Stimulated activated CD4-positive, alpha-beta T cell treated with anti-CD3 and anti-CD28 coated beads, Interleukin-2, amount 100 ng/mL, for 24 hours (primary cell): ENCODE measurements at places on chromosomes 7 and 10.

GRCh38 chr10:129790715-129791446, 173.2 kb downstream of the EBF3 start:
- DNase-seq, result no peak

DNA sequence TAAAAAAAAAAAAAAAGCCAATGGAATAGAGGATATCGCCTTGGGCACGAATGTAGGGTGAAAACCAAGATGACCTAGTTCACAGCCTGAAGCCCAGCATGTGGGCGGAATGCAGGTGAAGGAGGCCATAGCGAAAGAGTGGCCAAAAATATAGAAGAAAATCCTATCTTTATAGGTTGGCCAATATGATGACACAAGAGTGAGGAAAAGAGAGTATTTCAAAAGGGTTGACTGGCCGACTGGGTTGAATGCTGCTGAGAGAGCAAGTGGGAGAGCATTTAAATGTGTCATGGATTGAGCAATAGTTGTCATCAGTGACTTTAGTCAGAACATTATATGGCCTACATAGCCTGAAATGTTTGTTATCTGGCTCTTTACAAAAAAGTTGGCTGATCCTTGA, 17.2 kb upstream of the GLI3 start:
- no peak for DNase-seq

GRCh38 chr10:121113385-121113696, 262.2 kb downstream of the WDR11 start:
- DNase-seq, result no peak

DNA sequence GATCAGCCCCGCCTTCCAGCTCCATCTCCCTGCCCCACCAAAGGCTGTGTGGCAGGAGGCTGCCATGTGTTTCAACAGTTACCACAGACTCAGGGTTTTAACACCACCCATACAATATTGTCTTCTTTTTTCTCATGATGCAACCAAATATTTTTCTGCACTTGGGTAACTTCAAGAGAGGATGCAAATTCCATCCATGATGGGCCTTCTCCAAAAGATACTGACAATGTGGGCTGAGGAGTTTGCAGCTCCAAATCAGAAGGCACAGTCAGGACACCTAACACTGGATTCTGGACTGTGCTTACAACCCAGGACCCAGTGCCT, 347.9 kb downstream of the GRID1 start:
- DNase-seq, result no peak

GRCh38 chr10:79289801-79290200, 57.5 kb upstream of the PPIF start:
- no peak for DNase-seq

DNA sequence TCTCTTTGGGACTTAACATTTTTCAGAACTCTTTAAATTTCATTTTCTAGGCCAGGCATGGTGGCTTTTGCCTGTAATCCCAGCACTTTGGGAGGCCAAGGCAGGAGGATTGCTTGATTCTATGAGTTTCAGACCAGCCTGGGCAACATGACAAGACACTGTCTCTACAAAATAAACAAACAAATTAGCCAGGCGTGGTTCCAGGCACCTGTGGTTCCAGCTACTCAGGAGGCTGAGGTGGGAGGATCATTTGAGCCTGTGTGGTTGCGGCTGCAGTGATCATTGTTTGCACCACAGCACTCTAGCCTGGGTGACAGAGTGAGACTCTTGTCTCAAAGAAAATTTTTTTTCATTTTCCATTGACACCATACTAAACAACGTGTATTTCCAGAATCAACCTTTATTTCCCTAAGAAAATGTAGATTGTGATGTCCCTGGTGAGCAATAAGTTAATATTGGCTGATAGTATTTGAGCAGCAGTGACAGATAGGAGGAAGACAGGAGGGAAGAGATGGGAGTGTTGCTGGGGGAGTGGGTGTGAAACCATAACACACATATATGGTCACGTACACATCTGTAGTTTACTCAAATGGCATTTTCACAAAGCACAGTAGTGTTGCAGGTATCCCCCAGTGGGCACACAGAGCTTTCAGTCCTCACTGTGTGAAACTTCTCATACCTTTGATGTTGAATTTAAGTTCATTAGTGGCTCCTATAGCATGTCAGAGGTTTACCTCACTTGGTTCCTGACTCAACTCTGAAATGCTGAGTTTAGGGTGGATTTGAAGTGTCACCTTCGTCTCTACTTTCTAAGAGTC, 205.6 kb downstream of the AUTS2 start:
- DNase-seq, result no peak

DNA sequence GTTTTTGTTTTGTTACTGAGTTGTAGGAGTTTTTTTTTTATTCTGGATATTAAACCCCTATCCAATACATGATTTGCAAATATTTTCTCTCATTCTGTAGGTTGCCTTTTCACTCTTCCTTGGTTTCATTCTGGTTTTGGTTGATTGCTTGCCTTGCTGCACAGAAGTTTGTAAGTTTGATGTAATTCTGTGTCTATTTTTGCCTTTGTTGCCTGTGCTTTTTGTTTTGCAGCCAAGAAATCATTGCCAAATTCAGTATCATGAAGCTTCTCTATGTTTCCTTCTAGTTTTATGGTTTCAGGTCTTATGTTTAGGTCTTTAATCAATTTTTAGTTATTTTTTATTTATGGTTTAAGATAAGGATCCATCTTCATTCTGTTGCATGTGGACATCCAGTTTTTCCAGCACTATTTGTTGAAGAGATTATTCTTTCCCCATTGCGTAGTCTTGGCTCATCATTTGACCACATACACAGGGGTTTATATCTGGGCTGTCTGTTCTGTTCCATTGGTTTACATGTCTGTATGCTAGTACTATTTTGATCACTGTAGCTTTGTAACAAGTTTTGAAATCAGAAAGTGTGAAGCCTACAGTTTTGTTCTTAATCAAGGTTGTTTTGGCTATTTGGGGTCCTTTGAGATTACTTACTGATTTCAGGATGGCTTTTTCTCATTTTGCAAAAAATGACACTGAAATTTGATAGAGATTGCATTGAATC, 26.4 kb downstream of the BMPR1A start:
- DNase-seq, result no peak

DNA sequence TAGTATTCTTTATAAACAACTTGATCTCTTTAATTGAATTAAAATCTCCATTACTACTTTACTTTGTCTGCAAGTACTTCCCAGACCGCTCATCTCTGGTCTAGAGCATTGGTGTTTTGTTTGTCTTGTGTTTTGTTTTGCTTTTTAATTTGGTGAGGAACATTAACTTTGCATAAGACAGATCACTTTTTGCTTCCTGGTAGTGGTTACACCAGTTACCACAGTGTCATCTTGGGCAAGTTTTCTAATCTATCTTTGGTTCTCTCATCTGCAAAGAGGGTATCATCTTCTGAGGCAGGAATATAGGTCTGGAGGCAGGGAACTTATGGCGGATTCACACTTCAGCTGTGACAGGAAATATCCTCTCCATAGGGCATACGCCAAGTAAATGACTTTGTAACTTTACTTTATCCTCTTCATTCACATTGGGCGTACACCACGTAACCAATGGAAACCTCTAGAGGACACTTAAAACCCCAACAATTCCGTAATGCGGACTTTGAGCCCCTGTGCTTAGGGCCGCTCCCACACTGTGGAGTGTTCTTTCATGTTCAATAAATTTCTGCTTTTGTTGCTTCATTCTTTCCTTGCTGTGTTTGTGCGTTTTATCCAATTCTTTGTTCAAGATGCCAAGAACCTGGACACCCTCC, 83.2 kb upstream of the JAZF1 start:
- no peak for DNase-seq

DNA sequence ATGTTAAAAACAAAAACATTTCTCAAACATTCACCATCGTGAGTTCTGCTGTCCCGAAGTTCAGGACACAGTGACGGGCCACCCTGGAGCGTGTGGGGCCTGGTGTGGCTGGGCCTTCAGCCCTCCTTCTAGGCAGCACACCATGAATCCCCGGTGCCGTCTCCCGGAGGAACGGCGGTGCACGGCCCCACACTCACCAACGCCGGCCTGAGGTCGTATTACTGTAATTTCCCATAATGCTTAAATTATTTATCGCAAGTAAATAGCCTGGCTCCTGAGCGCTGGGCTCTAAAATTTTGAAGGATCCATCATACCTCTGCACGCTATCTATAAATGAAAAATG, 1.4 kb downstream of the STK32C start:
- DNase-seq, result no peak

- no peak for DNase-seq
Observed at GRCh38 chr7:116828281-116828680, 34.1 kb upstream of the CAPZA2 start.

DNA sequence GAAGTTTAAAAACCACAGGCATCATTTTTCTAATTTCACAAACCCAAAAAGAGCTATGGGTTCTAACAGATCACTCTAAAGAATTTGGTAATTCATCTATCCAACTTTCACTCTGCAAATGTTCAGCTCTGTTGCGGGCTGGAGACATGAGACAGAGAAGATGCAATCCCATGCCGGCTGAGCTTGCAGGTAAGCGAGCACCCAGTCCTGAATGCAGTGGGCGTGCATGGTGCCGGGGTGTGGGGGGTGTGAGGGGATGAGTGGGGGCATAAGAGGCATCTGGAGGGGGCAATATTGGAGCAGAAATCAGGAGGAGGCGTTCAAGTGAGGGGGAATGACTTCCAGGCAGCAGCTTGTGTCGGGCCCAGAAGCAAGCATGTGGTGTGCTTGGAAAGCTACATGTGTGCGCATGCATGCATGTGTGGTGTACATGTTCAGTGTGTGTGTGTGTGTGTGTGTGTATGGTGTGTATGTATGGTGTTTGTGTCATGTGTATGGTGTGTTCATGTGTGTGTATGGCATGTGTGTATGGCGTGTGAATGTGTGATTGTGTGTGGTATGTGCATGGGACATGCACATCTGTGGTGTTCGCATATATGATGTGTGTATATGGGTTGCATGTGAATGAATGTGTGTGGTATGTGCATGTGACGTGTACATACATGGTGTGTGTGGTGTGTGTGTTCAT, 172.9 kb downstream of the PRKCQ start:
- DNase-seq, result no peak

DNA sequence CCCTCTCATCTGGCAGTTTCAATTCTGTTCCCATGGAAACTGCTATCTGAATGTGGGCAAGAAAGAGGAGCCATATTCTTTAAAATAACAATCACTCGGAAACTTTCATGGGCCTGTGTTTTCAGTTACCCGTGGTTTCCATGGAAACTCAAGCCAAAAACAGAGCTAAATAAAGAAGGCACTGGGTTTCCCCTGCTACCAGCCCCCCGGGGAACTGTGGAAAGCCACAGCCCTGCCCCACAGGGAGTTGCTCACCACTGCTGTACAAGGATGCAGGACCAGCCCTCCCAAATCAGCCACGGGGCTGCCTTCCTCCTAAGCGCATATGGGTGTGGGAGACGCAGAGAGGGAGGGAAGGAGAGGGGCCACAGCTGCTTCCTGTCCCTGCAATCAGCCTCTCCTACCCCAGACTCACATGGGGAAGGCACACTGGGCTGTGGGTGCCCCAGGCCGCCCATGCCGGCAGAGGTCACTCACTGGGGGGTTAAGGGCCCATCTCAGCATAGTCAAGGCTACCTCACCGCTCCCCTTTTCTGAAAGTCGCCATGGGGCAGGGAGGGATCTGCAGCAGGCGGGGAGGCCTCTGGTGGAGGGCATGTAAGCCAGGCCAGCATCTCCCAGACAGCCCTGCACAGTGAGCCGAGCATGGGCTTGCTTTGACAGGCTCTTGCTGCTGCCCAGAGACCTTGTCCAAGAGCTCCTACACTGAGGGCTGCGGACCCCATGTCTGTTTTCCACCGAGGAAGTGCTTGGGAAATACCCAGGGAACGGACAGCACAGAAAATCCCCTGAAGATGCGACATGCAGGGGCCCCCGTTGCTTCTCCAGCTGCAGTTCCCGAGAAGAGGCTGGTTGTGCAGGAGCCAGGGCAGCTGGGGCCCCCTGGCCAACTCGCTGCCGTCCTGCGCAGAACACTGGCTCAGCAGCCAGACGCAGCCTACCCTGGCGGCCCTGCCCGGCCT, 157.3 kb upstream of the PPP2R2D start:
- DNase-seq, result no peak

DNA sequence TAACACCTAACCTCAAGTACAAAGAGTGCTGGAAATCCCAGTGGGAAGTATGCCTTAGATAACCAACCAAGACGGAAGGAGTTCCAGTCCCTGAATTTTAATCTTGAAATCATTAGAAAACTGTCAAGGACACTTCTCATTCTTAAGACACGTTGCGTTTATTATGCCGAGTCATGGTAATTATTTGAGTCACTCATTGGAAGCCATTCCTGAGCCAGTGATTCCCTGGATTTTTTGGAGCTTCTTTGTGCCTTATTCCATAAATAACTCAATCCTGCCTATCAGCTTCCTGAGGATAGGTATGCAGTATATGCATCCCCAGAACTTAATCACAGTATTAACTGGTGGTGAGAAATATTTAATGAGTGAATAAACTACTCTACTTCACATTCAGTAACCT, 77.4 kb downstream of the PPP1R17 start:
- no peak for DNase-seq

GRCh38 chr10:44399659-44400451, 15.0 kb upstream of the CXCL12 start:
- DNase-seq, result no peak

DNA sequence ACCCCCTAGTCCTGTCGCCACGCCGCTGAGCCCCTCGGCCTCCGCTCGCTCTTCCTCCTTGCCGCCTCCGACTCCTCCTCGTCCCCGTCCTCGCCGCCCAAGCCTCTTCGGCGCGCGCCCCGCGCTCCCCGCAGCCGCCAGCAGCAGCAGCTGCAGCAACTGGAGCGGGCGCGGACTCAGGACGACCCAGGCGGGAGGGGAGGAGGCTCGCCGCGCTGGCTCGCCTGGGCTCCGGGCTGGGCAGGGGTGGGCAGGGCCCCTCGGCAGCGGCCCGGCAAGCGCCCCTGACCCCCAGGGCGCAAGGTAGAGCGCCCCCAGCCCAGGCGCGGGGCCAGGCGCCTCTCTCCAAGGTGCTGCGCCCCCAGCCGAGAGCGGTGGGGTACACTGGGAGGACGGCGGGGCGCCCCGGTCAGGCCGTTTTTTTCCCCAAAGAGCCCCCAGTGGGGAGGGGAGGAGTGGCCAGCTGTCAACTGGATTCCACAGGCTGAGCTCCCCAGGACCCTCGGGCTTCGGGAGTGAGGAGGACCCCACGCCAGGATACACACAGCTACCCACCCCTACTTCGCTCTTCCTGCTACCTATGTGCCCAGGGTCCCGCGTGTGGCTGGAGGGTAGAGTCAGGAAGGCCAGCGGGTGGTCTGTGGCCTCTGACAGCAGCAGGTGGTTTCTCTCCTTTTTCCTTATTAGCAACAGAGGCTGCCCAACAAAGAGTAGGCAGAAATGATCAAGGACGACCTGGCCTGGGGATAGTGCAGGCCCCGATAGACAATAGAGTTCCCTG, 903 bp upstream of the KCNMA1 start:
- DNase-seq, result peak; percentile 12

DNA sequence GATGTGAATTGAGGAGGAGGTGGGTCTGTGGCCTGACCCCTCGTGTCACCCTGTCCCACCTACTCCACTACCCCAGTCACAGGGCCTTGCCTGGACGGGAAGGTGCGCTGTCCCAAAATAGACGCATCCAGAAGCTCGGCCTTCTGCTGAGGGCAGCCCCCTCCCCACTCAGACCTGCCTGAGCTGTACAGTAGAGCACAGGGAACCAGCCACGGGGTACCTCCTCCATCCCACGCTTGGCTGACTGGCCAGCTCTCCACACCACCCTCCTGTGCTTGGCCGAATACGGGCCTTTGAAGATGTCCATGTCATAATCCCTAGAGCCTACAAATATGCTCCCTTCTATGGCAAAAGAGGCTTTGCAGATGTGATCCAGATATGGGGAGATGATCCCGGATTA, 88.3 kb downstream of the CHST15 start:
- no peak for DNase-seq

- no peak for DNase-seq
Observed at GRCh38 chr7:2012981-2013380, 219.8 kb downstream of the MAD1L1 start.
